Fibroblast of lung (primary cell): ENCODE measurements at places on chromosomes 5 and 9.

GRCh38 chr9:112540800-112541199, 54.2 kb downstream of the KIAA1958 start:
- DNase-seq = no peak

DNA sequence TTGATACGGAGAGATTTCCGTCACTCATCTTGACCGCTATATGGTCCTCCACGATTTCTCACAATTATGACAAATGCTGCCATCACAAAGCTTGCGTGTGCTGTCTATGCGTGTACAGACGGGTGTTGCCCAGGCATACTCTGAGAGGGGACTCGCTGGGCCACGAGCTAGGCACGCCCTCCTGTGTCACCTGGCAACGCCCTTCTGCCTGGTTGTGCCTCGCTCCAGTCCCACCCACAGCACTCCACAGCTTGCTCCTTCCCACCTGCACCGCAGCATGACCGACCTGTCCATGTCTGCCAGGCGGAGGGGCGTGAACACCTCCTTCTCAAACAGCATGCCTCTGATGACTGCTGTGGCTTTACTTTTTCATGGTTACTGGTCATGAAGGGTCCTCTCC, 55.6 kb downstream of the CAMSAP1 start:
- no peak for DNase-seq

GRCh38 chr5:87686975-87687374, 274.2 kb upstream of the CCNH start:
- DNase-seq = no peak

DNA sequence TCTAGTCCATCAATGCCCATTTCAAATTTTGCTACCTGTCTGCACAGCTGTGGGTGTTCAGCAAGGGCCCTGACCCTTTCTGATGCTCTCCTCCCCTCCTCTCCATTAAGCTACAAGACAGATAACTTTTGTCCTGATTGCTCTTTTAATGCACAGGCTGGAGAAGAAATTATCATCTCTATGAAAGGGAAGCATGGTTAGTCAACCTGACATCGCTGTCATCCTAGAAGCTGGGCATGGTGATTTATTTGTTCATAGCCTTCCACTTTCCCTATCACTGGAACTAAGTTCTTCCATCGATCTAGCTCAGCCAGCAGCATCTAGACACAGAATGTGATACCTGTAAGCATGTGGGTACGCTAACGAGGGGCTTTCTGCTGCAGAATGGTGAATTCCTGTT, 50.1 kb downstream of the SLIT3 start:
- DNase-seq = no peak
